ENCODE measurements at places on chromosomes 5 and 9.

GRCh38 chr5:96426831-96427230 is 6.2 kb downstream of the PCSK1 start:
- no peak for DNase-seq

DNA sequence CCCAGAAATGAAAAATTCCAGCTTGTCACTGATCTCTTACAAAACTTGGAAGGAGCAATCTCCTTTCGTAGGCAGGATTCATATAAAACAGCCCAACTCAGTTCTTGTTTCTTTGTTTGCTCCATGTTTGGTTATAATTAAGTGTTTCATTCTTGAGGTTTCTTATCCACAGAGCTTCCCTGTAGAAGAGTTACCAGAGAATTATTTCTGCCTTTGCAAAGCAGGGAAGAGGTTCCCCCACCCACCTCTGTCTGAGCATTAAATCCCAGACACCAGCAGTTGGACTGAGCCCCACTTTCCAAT is 34.1 kb upstream of the RAI14 start:
- no peak for DNase-seq

DNA sequence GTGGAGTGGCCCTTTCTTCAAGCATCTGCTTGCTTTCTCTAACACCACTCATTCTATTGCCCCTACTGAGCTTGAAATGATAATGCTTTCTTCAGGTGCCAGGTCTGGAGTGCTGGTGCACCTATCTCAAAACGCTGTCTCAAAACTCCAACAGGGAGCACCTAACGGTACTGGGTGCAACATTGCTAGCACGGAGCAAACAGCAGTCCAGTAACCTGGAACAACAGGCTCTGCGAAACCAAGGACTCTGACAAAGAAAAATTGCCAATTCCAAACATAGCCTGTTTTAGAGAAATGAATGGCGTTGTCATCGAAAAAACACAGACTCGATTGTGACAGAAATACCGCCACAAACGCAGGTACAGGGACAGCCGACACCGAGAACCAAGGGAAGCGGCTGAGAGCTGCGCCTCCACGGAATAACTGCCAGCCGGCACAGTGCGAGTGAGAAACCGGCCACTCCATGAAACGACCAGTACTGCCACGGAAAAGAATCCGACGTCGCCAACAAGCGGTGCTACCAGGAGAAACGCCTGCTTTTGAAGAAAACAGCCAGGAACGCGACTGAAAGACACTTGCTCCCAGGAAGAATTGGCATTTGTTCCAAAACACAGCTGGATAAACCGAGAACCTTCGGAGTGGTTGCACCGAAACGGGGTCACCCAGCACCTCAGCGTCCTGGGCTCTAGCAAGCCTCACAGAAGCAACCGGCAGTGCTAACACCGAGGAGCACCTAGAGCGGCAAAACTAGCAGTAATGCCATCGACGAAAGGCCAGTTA is 3.1 kb downstream of the ANXA2R start:
- no peak for DNase-seq

- no peak for DNase-seq
Measured at GRCh38 chr9:126453156-126453963, 126.7 kb downstream of the MVB12B start.

- DNase-seq, result no peak
Measured at GRCh38 chr9:108996643-108997042, 16.7 kb downstream of the CTNNAL1 start.

- no peak for DNase-seq
Measured at GRCh38 chr9:98479967-98480847, 224.8 kb upstream of the TBC1D2 start.

DNA sequence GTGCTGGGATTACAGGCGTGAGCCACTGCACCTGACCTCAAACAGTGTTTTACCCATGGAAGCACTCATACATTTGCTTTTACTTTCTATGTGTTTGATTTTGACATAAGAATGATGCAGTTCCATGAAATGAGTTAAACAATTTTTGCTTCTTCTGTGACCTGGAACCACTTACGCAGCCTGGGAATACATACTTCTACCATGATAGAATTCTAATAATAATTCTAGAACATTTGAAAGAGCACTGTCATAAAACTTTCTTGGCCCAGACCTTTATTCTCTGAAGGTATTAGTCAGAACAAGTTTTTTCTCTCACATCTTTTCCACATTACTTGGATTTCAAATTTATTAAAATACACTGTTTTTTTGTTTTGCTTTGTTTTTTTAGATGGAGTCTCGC is 25.3 kb upstream of the COL5A1 start:
- no peak for DNase-seq

DNA sequence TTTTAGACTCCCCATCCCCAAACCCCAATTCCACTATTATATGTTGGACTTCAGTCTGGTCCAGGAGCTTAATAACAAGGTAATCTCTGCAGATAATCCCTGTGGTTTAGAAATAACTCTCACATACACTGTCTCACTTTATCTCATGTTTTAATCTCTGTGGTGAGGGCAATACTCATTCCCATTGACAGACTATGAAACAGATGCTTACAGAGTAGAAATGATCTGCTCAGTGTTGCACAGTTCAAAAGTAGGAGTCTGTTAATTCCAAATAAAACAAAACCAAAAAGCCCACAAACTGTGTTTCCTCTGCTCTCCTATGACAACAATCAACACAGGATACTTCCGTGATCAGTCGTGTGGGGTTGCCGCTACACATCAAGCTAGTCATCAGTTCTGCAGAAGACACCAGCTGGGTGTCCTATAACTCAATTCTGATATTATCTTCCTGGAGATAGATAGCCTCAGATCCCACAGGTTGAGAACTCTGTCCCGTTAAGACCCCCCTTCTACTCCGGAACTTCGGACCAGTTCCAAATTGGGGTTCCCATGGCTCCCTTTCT is 26.3 kb upstream of the FANCC start:
- no peak for DNase-seq
